ENCODE measurements at places on chromosomes 4 and X. TPM values are rescaled to one million over a fixed set of nuclear protein-coding genes. Genes with fewer than 3 reads are reported as not detected.

GRCh38 chr4:87375719-87376291, 15.2 kb downstream of the HSD17B11 start:
- H3K27ac ChIP-seq = peak overlapping the region; percentile 77
- H3K36me3 ChIP-seq = peaks cover 55% of the 10 kb centered on the region
- H3K4me3 ChIP-seq = no peak overlapping the region
- H3K4me1 ChIP-seq = peaks cover 26% of the 10 kb centered on the region
- no peak for DNase-seq

DNA sequence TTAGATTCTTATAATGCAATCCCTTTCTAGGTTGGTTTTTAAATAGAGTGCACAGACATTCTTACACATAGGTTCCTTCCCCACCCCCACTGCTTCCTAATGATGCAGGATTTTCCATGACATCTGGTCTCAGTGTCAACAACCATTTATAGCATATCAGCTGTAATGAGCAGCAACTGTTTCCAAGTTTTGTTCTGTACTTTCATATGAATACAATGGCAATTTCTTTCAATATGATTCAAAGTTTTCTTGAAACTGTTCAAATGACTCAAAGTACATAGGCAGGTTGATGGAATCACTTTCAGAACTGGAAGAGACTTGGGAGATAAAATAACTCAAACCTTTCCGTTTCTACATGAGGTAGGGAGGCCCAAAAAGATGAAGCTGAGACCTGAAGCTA, 220.7 kb downstream of the CAMK2D start:
- no peaks in the 10 kb centered on the region for H3K36me3 ChIP-seq
- no peak overlapping the region for H3K4me3 ChIP-seq
- H3K27me3 ChIP-seq = no peaks in the 10 kb centered on the region
- H3K4me1 ChIP-seq = no peaks in the 10 kb centered on the region
- no peak for DNase-seq

- H3K36me3 ChIP-seq = no peaks in the 10 kb centered on the region
- H3K27me3 ChIP-seq = no peaks in the 10 kb centered on the region
- DNase-seq = no peak
- no peak overlapping the region for H3K27ac ChIP-seq
Observed at GRCh38 chr4:86357608-86358007, 2.2 kb downstream of the MAPK10 start.

GRCh38 chrX:123171781-123172180, 12.3 kb upstream of the GRIA3 start:
- H3K27me3 ChIP-seq = no peaks in the 10 kb centered on the region
- no peak overlapping the region for H3K4me3 ChIP-seq
- H3K36me3 ChIP-seq = no peaks in the 10 kb centered on the region
- no peaks in the 10 kb centered on the region for H3K4me1 ChIP-seq

DNA sequence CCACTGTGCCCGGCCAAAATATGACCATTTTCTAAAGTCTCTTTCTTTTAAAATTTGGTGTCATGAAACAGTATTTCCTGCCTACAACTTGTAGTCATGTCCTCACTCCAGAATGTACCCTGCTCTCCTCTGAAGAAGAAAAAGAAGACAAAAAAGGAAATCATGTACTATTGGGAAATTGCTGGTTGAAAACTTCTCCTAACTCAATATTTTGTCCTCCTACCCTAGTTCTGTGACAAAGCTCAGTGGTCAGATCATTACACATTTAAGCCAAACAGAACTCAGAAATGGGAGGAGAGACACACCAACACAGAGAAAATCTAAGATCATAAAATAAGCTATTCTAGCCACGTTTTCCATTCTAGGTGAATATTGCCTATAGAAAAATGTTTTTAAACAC, 127.7 kb downstream of the IRF2 start:
- H3K4me1 ChIP-seq = peaks cover 13% of the 10 kb centered on the region
- no peak for DNase-seq
- H3K36me3 ChIP-seq = no peaks in the 10 kb centered on the region

Gene GUF1
- 17.2 TPM for total RNA-seq

DNA sequence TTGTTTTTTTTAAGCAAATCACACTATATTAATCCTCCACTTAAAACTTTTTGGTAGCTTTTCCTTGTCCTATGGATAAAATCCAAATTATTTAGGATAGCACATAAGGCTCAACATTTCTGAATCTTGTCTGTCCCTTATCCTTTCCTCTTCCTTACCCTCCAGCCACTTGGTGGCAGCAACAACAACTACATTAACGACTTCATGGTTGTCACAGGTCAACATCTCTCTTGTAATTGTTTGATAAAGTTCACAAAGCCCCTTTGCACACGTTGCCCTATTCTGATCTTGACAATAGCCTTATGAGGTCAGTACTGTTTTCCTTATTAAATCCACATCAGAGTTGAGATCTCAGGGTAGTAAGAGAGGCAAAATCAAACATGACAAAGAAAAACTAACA, 269.0 kb upstream of the PABPC4L start:
- no peak overlapping the region for H3K4me3 ChIP-seq
- no peaks in the 10 kb centered on the region for H3K36me3 ChIP-seq
- no peaks in the 10 kb centered on the region for H3K4me1 ChIP-seq
- no peaks in the 10 kb centered on the region for H3K27me3 ChIP-seq
